ENCODE measurements at places on chromosomes 7 and 10.

- DNase-seq = no peak
Observed at GRCh38 chr7:134505856-134506255, 21.5 kb upstream of the AKR1B10 start.

GRCh38 chr7:50450590-50451032 lies 461 bp upstream of the FIGNL1 start:
- DNase-seq = peak; percentile 3

- DNase-seq = peak; percentile 25
Observed at GRCh38 chr10:5293691-5294550, 70.8 kb upstream of the UCN3 start.

GRCh38 chr10:93250010-93250409 lies 176.3 kb downstream of the CYP26A1 start:
- DNase-seq = no peak

GRCh38 chr10:63767138-63767801 lies 246.1 kb downstream of the REEP3 start:
- peak; percentile 87 for DNase-seq

DNA sequence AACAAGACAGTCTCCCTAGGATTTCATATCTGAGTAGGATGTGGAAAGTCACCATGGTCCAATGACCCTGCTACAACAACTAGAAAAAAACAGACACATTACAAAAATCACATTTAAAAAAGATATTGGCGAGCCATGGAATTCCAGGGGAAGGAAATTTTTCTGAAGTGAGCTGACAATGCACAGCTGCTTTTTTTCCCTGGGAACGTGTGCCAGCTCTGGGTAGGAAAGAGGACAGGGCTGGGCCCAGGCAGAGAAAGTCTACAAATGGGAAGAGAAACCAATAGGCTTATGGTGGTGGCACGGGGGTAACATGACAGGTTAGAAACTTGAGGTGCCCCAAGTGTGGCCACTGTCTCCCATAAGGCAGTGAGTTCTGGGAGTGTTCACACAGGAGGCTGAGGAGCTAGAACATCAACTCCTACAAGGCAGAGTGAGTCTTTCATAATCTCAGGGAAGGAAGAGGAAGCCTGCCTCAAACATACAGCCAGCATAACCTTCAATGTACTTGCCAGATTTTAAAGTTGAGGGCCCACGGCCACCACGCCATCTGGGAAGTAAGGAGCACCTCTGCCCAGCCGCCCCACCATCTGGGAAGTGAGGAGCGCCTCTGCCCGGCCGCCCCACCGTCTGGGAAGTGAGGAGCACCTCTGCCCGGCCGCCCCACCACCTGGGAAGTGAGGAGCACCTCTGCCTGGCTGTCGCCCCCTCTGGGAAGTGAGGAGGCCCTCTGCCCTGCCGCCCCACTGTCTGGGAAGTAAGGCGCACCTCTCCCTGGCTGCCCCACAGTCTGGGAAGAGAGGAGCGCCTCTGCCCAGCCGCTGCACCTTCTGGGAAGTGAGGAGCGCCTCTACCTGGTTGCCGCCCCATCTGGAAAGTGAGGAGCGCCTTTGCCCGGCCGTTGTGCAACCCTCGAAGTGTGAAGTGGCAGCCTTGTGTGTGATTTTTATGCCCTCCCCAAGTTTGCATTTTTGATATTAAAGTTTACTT lies 5.9 kb downstream of the FBXL13 start:
- no peak for DNase-seq

GRCh38 chr7:105677817-105678573 lies 96.7 kb upstream of the EFCAB10 start:
- DNase-seq = no peak

- no peak for DNase-seq
Observed at GRCh38 chr10:83218205-83218604, 921.1 kb upstream of the GHITM start.

DNA sequence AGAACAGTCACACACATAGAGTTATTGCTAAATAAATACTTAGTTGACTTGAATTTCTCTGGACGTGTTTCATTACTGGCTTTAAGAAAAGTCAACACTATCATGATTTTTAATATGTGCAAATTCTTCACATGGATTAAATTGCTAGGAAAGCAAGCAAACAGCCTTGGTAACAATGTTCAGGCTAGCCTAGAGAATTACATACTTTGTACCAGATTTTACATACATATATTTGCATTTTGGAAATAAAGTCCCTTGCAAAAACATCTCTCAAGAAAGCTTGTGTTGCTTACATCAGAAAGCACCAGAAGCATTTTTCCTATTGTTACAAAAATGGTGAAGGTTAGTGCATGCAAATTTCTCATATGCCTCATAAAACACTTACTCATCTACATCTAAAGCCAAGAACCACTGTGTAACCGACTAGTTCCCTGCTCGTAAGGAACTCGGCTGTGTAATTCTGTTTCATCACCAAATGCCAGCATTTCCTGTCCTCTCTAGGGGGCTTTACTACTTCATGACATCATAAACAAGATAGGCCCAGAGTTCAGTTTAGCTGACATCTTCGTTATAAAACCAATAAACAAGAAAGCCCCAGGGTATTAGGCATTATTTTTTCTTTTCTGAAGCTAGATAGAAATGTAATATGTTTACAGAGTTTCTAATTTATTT lies 87.8 kb downstream of the CFAP58 start:
- peak; percentile 95 for DNase-seq

DNA sequence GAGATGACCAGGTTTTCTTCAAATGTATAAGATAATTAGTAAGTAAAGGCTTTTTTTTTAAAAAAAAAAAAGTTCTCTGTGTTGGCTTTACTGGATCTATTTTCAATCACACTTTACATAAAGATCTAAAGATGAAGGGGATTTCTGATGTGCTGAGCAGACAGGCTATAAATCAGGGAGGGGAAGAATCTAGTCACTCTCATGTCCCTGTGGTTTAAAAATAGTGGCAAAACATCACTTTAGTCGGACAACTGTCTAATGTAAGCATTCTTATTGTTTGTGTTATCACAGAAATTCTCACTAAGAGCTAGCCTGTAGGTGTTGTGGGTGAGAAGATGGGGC lies 132.7 kb downstream of the ICA1 start:
- no peak for DNase-seq

- no peak for DNase-seq
Observed at GRCh38 chr7:80882213-80882801, 36.5 kb downstream of the SEMA3C start.

- no peak for DNase-seq
Observed at GRCh38 chr7:150805864-150806263, 5.3 kb downstream of the TMEM176A start.

GRCh38 chr7:150948791-150949251 lies 29.3 kb downstream of the KCNH2 start:
- no peak for DNase-seq

GRCh38 chr7:120207037-120207436 lies 65.9 kb upstream of the KCND2 start:
- DNase-seq = no peak

DNA sequence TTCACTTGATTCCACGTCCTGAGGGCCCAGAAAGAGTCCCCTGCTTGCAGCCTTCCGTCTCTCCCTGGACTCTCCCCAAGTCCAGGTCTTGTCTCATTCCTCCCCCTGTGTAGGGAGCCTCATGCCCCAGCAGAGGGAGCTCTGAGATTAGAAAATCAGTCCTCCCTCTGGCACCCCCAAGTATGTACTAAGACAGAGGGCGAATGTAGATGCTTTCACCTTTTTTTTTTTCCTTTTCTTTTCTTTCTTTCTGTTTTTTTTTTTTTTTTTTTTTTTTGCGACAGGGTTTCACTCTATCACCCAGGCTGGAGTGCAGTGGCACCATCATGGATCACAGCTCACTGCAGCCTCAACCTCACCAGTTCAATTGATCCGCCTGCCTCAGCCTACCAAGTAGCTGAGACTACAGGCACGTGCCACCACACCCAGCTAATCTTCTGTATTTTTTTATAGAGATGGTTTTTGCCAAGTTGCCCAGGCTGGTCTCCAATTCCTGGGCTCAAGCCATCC lies 10.3 kb downstream of the SFXN3 start:
- DNase-seq = peak; percentile 83

DNA sequence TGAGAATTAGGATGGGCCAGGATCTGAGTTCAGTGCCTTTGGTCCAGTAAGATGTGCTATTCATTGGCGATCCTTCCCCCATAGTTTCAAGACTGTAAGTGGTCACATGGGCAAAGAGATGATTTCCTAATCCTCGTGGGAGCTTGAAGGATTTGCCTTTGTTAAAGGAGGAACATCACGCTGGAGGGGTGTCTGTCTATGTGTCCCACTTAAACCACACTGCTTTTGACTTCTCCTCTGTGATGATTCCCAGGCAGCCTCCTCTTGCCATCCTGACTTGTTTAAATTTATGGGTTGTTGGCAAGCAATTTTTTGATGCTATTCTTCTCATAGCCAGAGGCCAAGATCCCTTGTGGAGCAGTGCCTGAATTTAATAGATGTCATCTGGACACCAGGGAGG lies 154.0 kb downstream of the TCF7L2 start:
- DNase-seq = no peak

GRCh38 chr10:34760606-34761005 lies 54.5 kb downstream of the PARD3 start:
- DNase-seq = no peak

- DNase-seq = no peak
Observed at GRCh38 chr7:131959106-131959812, 402.8 kb upstream of the PODXL start.

- peak; percentile 37 for DNase-seq
Observed at GRCh38 chr7:155667241-155667829, 22.9 kb downstream of the RBM33 start.

DNA sequence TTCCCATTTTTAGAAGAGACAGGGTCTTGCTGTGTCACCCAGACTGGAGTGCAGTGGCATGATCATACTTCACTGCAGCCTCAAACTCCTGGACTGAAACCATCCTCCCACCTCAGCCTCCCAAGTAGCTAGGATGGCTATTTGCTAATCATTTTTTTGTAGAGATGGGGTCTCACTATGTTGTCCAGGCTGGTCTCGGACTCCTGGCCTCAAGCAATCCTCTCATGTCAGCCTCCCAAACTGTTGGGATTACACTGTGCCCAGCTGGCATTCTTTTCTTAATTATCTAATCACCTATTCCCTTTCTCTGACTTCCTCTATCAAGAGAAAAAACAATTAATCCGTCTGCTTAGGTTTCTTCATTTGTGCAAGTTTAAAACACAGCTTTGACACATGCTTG lies 172.5 kb upstream of the TRIM24 start:
- DNase-seq = no peak

DNA sequence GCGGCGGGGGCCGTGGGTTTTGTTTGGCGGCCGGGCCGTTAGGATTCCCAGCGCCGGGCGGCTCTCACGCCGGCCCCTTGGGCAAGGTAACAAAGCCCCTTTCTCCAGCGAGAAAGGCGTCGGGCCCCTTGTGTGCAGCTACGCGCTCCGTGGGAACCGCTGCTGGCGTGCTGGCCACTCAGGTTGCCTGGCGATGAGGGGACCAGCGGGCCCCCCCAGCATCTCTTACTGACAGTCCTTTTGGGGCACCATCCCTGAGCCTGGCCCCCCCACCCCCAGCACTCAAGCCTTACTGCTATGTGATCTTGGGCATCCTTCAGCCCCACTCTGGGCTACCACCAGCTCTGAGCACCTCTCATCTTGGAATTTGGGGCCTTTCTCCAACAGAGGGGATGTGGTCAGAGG lies 1.8 kb downstream of the LFNG start:
- DNase-seq = no peak

- no peak for DNase-seq
Observed at GRCh38 chr7:155509725-155510551, 36.4 kb downstream of the CNPY1 start.

DNA sequence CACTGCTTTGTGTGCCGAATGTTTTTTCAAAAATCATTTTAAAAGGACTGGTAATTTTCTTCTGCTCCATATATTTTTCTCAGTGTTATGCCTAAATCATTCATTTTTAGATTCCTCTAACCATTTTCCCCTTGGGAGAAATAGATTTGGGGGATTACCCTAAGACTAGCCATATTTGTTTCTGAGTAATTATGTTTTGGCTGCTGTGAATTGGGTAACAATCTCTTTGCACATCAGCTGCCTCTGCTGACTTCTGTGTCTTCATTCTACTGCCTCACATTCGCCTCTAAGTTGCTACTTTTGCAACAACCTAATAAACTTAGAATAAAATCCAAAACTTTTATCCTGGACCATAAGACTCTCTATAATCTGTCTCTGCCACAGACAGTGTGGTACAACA lies 18.5 kb upstream of the MRC1 start:
- DNase-seq = peak; percentile 10

DNA sequence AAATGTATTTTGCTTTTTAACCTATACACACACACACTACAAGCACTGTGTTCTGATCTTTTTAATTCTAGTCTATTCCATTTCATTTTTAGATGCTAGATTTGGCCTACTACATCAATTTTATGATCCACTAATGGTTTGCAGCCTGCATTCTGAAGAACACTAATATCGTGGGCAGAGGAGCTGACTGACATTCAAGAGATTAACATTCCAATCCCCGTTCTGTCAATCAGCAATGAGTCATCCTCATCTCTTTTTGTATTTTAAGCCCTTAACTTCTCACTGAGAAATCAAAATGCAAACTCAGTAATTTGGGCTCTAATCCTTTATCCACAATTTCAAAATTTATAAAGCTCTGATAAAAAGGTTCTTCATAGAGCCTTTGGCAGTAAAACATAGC lies 47.1 kb upstream of the GAD2 start:
- no peak for DNase-seq

DNA sequence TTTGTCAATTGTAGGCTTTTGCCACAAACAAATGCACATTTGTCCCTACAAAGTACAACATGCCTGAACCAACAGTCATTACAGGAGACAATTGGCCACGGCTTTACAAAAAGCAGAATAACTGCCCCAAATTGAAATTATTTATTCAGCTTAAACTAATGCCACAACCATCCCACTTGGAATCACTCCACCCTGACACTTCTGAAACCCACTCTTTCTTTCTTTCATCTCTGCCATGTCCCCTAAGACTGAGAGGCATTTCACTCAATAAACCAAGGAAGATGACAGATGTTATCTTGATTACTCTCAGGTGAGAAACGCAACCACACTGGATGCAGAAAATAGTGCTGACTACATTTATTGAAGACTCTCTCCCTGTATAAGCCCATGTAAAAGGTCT lies 2.6 kb upstream of the NPM3 start:
- no peak for DNase-seq

- no peak for DNase-seq
Observed at GRCh38 chr10:69452676-69453415, 1.6 kb downstream of the TSPAN15 start.

All from fibroblast of skin of right biceps (primary cell).